Kidney epithelial cell (primary cell): ENCODE measurements at places on chromosomes 6 and 20.
A peak's percentile ranks its signal among the peaks of the same experiment; 100 is the strongest.

DNA sequence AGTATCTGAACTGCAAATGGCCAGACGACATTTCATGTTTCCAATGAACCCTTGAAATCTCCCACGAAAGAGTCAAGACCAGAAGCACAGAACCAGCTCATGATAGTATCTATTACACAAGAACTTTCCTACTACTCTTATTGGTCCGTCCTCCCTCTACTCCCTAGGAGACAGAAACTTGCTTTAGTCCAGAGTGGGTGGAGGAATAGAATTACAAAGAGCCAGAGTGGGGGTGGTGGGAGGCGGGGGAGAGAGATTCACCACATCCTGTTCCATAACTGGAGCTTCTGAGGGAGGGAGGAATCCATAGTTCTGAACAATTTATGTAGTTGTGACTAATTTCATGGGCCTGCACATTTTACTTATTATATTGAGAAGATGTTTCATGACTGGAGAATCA is 18.5 kb upstream of the WFDC10A start:
- peak; percentile 26 for DNase-seq

- DNase-seq = no peak
Observed at GRCh38 chr6:108167449-108168089, 1.7 kb downstream of the NR2E1 start.

GRCh38 chr6:901696-902460 is 208.9 kb upstream of the EXOC2 start:
- DNase-seq = no peak

GRCh38 chr6:3940703-3941102 is 91.5 kb downstream of the FAM50B start:
- no peak for DNase-seq

GRCh38 chr6:35973670-35974222 is 50.7 kb downstream of the SLC26A8 start:
- no peak for DNase-seq

DNA sequence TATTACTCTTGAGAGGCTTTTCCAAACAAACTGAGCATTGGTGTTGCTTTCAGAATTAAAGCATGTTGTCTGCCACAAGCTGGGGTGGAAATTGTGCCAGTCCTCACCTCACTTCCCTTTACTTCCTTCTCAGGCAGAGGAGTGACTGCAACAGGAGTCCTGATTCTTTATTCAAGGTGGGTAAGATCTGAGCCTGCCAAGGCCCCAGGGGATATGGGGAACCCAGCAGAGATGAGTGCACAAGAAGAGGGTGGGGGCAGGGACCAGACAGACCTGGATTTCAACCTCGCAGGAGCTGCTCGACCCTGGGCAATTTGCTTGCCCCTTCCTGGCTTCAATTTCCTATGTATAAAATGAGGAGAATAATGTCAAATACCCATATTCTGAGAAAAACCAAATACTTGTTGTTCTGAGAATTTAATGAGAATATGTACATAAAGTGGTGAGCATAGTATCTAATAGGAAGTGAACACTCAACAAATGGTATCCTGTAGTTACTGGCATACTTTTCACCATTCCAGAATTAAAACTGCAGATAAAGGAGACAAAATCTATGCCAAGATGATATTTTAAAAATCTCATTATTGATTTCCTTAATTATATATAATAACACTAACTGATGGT is 17.8 kb downstream of the MAN1A1 start:
- DNase-seq = no peak

DNA sequence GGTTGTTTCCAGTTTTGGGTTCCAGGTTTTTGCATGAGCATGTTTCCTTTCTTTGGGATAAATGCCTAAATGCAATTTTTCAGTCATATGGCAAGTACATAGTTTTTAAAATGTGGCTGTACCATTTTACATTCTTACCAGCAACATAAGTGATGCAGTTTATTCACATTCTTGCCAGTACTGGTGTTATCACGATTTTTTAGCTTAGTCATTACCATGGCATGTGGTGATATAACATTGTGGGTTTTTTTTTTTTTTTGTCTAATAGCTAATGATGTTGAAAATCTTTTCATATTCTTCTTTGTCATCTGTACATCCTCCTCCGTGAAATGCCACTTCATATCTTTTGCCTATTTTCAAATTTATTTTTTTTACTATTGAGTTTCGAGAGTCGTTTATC is 2.9 kb upstream of the TDRD6 start:
- no peak for DNase-seq

DNA sequence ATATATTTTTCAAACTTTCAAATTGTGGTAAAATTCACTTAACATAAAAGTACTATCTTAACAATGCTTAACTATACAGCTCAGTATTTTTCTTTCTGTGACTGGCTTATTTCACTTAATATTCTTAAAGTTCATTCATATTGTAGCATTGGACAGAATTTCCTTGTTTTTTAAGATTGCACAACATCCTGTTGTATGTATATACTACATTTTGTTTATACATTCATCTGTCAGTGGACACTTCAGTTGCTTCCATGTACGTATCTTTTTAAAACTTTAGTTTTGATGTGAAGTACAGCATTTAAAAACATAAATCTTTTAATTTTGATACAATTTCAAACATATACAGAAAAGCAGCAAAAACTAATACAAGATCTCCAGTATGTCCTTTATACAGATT is 220.7 kb downstream of the ZFAND3 start:
- DNase-seq = no peak

DNA sequence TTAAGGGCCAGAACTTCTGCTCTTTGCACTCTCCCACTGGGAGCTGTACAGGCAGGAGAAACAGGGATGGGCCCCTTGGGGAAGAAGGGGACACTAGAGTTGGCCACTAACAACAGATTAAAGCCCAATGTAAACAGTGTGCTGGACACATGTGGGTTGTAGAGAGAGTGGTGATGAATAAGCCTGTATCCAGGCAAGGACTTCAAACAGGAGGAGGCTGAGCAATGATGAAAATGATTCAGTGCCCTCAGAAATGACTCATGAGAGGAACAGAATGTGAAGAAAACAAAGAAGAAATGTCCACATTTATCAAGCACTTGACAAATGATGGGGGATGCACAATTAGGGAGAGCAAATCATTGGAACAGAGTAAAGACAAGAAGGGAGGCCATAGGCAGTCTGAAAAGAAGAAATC is 242.3 kb downstream of the TBX18 start:
- DNase-seq = peak; percentile 81

- DNase-seq = no peak
Observed at GRCh38 chr6:35019171-35019570, 122.0 kb downstream of the TCP11 start.

- DNase-seq = no peak
Observed at GRCh38 chr6:106141441-106142237, 55.5 kb downstream of the PRDM1 start.

GRCh38 chr6:21769968-21770367 is 176.4 kb downstream of the SOX4 start:
- no peak for DNase-seq

DNA sequence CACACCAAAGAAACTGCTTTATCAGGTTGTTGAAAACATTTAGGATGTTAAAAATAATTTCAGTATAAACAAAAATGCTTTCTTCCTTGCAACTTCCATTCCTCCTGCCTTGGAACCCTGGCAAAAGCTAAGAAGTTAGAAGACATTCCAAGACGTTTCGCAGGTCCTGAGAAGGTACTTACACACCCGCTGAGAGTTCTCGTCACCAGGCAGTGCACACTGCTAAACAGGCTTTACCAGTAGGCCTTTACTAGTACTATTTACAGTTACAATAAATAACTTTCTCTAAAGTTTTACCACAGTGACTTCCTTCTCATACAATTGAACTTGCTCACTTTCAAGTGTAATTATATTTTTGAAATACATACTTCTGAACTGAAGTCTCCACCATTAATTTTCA is 81.4 kb upstream of the RPS6KA2 start:
- no peak for DNase-seq

- no peak for DNase-seq
Observed at GRCh38 chr6:99254616-99255550, 94.6 kb downstream of the FAXC start.

GRCh38 chr20:44758247-44759101 is 12.8 kb downstream of the KCNK15 start:
- DNase-seq = no peak

DNA sequence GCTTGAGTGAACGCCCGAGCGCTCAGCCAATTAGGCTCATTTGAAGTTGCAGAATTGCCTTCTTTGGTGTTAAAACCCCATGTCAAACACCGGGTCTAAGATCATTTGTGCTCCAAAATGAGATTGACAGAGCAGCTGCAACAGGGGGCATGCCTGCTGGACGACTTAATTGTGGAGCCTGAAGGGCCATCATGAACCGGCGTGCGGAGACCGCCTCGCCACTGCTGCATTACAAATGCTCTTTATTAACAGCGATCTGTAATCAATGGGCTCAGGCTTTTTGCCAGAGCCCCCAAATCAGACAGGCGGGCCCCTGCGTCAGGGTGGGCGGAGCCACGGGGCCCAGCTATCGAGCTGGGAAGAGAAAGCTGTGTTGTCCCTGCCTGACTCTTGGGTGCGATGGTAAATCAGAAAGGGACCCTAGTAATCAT is 183.2 kb downstream of the SIM1 start:
- DNase-seq = no peak

DNA sequence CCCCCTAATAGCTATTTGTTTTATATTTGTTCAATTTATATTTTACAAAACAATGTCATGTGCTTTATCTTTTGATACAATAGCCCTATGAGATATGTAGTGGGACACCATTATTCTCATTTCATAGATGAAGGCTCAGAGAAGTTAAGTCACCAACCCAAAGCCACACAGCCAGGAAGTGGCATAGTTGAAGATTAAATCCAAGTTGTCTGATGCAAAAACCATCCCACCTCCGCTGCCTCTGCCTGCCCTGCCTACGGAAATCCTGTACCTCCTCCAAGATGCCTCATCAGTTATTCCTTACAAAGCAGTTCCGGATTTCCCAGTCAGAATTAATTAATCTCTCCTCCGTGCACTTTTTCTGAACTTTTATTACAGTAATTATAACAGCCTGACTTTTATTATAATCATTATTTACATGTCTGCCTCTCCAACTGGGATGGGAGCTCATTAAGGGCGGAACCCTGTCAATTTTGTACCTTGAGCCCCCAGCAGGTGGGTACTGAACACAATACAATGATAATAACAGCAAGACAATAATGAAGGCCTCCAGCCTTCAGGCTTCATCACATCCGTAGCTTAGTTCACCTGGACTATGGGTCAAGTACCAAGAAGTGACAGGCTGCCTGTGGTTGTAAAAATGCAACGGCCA is 54.7 kb downstream of the LRFN2 start:
- no peak for DNase-seq

- no peak for DNase-seq
Observed at GRCh38 chr6:33166811-33167210, 25.5 kb downstream of the COL11A2 start.

DNA sequence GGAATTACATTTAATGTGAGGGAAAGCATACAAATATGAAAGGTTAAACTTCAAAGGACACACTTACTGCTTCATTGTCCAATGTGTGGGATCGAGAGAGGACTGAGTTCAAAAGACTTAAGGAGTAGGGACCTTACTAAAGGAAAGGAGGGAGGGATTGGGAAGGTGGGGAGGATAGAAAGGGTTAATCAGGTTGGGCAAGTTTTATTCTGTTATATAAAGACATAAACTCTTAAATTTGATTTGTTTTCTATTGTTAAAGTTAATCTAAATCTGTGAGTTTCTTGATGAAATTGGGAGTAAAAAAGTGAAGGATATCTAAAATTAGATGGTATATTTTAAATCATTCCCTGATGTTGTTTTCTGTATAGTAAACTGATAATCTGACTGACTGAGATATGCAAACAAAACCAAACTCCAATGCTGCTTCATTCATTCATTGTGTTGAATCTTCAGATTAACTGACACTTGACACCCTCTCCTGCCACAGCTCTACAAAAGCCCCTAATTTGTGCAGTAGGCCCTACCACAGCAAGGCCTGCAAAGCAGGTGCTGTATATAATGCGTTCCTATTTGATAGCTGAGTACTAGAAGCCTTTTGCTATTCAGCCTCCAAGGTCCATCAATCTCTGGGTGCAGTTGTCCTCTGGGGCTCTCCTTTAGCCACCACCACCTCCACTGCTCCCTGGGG is 1.3 kb upstream of the UBE2J1 start:
- no peak for DNase-seq

GRCh38 chr6:107689190-107689589 is 134.9 kb downstream of the SCML4 start:
- DNase-seq = no peak

GRCh38 chr20:37223053-37223452 is 38.6 kb downstream of the GHRH start:
- DNase-seq = peak; percentile 45

- no peak for DNase-seq
Observed at GRCh38 chr6:148261470-148261869, 81.2 kb upstream of the SASH1 start.

GRCh38 chr6:63904650-63905248 is 269.1 kb downstream of the PHF3 start:
- no peak for DNase-seq

DNA sequence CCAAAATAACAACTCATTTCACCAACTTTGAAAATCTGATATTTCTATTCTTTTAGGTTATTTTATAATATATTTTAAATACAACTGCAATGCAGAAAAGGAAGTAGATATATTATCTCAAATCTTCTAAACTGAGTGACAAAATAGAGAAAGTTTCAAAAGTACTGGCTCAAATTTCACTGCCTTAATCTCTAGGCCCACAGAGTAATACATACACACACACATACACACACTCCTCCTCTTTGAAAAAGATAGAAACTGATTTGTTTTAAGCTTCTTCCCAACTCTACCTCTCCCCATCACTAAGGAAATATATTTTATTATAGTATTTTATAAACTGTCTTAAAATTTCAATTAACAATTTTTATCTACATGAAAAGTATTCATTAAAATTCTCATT is 36.2 kb downstream of the ARHGAP18 start:
- no peak for DNase-seq

DNA sequence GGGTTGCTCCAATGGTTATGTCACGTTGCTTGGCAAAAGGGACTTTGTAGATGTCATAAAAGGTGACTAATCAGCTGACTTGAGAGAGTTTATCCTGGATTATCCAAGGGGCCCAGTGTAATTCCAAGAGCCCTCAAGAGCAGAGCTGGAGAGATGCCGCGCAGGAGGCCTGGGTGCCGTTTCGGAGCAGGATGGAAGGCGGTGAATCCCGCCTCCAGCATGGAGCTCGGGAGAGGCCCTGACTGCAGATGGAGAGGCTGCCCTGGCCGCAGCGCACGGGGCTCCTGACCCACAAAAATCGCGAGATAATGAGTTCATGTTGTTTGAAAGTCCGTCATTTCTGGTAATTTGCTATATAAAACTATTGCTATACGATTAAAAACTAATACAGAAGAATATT is 219.8 kb downstream of the ZDHHC14 start:
- DNase-seq = no peak
